ENCODE measurements at places on chromosomes 4 and X. TPM values are rescaled to one million over a fixed set of nuclear protein-coding genes. Genes with fewer than 3 reads are reported as not detected.

The NR3C2 gene
- total RNA-seq, result 0.08 TPM

The PASD1 gene
- not detected for total RNA-seq

The PNMA6A gene
- 4.9 TPM for total RNA-seq

The MAOA gene
- 0.86 TPM for total RNA-seq

The ITM2A gene
- not detected for total RNA-seq

The IL13RA1 gene
- 61.1 TPM for total RNA-seq
